HepG2 (cell line): ENCODE measurements at places on chromosomes 3 and 15. TPM values are rescaled to one million over a fixed set of nuclear protein-coding genes. Genes with fewer than 3 reads are reported as not detected.

DNAH12 gene
- 0.08 and 0.11 TPM in 2 replicates for polyA plus RNA-seq

PDZRN3 gene
- not detected in 2 replicates for polyA plus RNA-seq

PRSS50 gene
- polyA plus RNA-seq: not detected in 2 replicates

COLQ gene
- 0.46 and 0.52 TPM in 2 replicates for polyA plus RNA-seq

ESYT3 gene
- 1.5 and 1.6 TPM in 2 replicates for polyA plus RNA-seq

FAM43A gene
- 1.5 and 1.8 TPM in 2 replicates for polyA plus RNA-seq

ITIH1 gene
- 19.6 and 46.5 TPM in 2 replicates for polyA plus RNA-seq

TTC14 gene
- polyA plus RNA-seq: 18.8 and 28.1 TPM in 2 replicates

DLEC1 gene
- 0.09 and 0.13 TPM in 2 replicates for polyA plus RNA-seq

SENP8 gene
- polyA plus RNA-seq: 2.8 and 3.0 TPM in 2 replicates

APBA2 gene
- polyA plus RNA-seq: 1.5 and 2.3 TPM in 2 replicates

WHAMM gene
- 3.0 and 3.5 TPM in 2 replicates for polyA plus RNA-seq

CFAP100 gene
- polyA plus RNA-seq: 0.32 and 0.63 TPM in 2 replicates

CLRN1 gene
- polyA plus RNA-seq: not detected in 2 replicates

FETUB gene
- 3.1 and 4.4 TPM in 2 replicates for polyA plus RNA-seq

OR5K2 gene
- polyA plus RNA-seq: not detected in 2 replicates

CAPN3 gene
- 3.7 and 4.6 TPM in 2 replicates for polyA plus RNA-seq

KLHL40 gene
- not detected in 2 replicates for polyA plus RNA-seq
